Activated naive CD4-positive, alpha-beta T cell treated with Interleukin-2 at 50 U/mL for 16 hours (primary cell): ENCODE measurements at places on chromosomes 11 and 22.

GRCh38 chr11:132751516-132752250 lies 780.6 kb downstream of the OPCML start:
- no peak for DNase-seq

GRCh38 chr11:64638829-64639228 lies 47.8 kb downstream of the SLC22A12 start:
- DNase-seq: no peak

DNA sequence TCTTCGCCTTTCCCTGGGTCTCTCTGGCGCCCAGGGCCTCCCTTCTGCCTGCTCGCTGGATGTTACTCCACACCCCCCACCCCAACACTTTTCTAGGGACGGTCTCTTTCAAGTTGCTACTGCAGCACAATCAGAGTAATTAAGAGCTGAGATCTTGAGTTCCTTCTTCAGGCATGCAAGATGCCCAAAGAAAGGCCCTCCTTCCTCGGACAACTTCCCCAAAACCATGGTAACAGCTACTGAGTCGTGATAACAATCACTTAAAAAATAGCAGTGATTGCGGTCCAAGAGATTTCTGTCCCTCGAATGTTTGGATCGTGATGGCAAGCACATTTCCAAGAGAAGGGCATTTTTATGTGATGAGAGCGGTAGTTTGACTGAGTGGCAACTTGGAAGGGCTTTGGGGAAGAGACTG lies 638 bp upstream of the TENM4 start:
- no peak for DNase-seq

- no peak for DNase-seq
Observed at GRCh38 chr11:93958991-93959390, 62.2 kb upstream of the HEPHL1 start.

GRCh38 chr11:114977651-114978050 lies 299.3 kb downstream of the NXPE2 start:
- DNase-seq: no peak

DNA sequence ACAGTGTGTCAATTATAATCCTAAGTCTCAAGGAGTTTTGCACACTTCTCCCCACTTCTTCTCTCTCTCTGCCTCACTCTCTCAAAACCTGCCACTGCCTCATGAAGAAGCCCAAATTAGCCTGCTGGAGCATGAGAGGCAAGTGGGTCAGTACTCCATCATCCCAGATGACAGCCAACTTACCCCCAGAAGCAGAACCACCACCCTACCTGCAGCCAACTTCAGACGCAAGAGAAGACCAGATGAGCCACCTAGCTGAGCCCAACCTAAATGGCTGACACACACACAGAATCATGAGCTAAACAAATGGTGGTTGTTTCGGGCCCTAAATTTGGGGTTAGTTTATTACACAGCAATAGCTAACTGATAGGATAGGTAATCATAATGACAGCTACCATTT lies 61.2 kb downstream of the CD82 start:
- peak; percentile 1 for DNase-seq

DNA sequence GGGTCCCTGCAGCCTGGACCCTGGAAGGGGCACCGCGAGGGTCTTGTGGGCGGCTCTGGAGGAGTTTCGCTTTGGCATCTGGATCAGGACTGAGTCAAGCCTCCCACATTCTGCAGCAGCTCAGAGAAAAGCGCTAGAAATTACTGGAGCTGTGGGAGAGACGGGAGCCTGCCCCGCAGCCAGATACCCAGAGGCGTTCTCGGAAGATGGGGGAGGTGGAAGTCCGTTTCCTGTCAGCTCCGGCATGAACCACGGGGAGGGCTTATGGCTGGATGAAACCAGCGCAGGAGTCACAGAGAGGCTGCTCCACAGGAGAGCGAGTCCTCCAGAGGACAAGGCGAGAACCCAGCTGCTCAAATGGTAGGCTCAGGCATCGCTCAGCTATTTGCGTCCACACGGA lies 379.3 kb downstream of the OPCML start:
- no peak for DNase-seq

- no peak for DNase-seq
Observed at GRCh38 chr11:1034001-1034400, 2.5 kb downstream of the MUC6 start.

GRCh38 chr22:18023509-18024275 lies 669 bp downstream of the MICAL3 start:
- DNase-seq: peak; percentile 36

- DNase-seq: no peak
Observed at GRCh38 chr11:47641600-47642098, 710 bp downstream of the MTCH2 start.

GRCh38 chr22:29197096-29197495 lies 8.6 kb upstream of the EMID1 start:
- no peak for DNase-seq

GRCh38 chr11:33868647-33869461 lies 23.0 kb downstream of the LMO2 start:
- DNase-seq: no peak

DNA sequence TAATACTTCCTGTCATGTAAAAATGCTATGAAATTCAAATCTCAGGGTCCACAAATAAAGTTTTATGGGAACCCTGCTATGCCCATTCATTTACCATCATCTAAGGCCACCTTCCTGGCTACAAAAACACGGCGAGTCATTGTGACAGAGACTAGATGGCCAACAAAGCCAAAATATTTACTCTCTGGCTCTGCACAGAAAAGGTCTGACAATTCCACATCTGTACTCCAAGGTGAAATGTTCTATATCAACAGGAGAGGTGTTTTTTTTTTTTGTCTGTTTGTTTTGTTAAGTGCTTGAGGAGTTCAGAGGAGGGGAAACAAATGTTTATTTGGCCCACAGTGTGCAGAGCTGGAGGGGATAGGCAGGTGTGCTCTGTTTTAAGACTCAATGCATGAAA lies 18.6 kb upstream of the TMA7B start:
- no peak for DNase-seq

DNA sequence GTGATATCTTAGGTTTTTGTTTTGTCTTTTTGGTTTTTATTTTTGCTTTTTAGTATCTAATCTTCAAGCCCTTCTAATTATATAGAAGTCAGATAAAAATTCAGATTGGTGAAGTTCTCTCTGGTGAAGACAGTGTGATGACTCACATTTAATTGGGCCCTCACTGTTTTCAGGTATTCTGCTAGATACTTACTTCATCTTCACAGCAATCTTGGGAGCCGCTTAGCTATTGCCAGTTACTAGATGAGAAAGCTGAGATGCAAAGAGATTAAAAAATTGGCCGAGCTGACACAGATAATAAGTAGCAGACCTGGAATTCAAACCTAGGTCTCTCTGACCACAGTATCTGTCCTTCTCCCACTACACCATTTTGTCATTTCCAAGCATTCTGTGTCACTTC lies 75.0 kb downstream of the PPP2R1B start:
- no peak for DNase-seq

GRCh38 chr11:132999516-132999915 lies 532.8 kb downstream of the OPCML start:
- DNase-seq: no peak

- no peak for DNase-seq
Observed at GRCh38 chr11:96054870-96055705, 131.2 kb upstream of the MTMR2 start.

- no peak for DNase-seq
Observed at GRCh38 chr11:11420191-11420898, 67.3 kb upstream of the CSNK2A3 start.

DNA sequence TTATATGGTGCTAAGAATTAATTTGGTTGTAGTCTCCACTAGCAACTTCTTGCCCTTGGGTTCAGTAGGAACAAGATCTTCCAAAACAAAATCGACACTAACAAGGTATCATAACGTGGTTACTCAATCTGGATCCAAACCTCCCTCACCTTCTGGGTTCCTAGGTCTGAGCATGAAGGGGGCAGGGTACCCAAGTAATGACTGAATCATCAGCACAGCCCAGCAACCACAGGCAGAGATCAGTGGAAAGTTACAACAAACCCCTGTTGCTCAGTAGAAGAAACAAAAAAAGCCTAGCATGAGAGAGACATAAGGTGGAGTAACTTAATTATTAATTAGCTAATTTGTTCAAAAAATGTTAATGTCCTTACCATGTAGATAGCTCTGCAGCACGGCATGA lies 221.4 kb downstream of the BLID start:
- DNase-seq: no peak

DNA sequence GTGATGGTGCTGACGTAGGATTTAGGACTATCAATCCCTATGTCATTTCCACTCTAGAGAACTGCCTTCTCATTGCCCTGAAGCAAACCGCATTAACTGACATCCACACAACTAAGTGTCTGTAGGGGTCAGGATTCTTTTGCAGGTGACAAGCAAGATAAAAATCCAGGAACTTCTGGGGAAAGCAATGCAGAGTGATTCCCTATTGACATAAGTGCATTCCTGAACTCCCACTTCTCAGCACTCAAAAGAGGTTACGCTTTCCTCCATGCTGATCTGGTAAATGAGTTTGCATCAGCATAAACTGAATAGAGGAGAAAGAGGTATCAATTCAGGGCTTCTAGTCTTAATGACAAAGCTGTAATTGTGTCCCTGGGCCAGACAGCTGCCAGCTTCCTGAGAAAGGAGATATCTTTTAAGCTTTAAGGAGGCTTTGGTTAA lies 224.6 kb upstream of the ISX start:
- no peak for DNase-seq

DNA sequence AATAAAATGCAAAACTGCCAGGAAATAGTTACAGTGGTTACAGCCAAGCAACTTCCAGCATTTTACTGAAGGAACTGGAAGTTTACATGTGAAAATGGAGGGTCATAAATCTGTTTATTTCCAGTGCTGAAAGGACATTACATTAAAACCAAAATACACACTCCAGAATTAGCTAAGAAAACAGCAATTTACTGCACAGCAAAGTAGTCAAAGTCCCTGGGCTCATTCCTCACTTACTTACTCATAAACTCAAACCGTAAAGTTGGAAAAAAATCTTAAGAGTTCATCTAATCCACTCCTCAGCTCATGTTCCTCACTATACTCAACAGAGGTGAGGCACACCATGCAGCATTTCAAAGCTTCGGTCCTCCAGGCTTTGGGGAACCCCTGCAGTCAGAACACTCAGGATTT lies 17.4 kb downstream of the CTSC start:
- no peak for DNase-seq

DNA sequence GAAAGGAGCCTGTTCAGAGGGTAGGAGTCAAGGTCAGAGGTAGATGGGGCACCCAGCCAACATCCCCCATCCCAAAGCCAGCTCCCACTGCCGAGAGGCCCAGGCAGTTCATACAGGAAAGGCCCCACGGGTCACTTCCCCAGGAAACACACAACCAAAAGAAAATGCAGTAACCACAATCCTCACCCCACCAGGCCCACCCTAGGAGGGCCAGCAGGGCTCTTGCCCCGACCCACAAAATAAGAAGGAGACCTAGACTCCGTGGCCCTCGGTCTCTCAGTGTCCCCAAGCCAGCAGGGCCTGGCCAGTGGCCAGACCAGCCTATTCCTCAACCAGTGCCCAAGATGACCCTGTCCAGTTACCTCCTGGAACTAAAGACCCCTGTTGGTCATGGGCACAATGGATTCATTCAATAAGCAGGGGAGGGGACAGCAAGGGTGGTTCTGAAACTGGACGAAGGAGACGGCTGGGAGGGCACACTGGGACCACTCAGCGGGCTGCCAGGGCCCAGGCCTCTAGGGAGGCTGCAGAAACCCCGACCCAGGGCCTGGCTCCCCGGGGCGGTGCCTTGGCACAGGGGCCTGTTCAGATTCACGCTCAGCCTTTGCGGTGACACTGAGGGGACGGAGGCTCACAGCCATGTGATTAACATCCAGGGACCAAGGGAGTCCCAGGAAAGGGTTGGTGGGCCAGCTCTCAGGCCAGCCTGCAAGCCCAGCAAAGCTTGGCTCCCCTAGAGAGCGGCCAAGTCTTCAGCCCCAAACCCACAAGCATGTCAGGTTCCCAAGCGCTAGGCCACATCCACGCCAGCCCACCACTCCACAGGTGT lies 5.5 kb downstream of the RAB3IL1 start:
- DNase-seq: no peak

DNA sequence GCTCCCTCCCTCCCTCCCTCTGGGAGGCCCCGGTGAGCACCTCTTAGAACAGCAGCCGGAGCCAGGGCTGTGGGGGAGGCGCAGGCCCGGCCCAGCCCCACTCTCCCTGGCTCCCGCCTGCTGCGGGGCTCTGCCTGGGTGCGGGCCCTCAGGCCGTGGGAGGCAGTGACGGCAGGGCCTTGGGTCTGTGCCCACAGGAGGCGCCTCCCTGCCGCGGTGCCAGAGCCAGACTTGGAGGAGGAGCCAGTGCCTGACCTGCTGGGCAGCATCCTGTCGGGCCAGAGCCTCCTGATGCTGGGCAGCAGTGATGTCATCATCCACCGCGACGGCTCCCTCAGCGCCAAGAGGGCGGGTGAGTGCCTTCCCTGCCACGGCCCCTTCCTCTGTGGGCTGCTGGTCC lies 9.5 kb downstream of the IRF7 start:
- no peak for DNase-seq

- DNase-seq: peak; percentile 44
Observed at GRCh38 chr11:118230088-118230487, 5.3 kb upstream of the JAML start.

DNA sequence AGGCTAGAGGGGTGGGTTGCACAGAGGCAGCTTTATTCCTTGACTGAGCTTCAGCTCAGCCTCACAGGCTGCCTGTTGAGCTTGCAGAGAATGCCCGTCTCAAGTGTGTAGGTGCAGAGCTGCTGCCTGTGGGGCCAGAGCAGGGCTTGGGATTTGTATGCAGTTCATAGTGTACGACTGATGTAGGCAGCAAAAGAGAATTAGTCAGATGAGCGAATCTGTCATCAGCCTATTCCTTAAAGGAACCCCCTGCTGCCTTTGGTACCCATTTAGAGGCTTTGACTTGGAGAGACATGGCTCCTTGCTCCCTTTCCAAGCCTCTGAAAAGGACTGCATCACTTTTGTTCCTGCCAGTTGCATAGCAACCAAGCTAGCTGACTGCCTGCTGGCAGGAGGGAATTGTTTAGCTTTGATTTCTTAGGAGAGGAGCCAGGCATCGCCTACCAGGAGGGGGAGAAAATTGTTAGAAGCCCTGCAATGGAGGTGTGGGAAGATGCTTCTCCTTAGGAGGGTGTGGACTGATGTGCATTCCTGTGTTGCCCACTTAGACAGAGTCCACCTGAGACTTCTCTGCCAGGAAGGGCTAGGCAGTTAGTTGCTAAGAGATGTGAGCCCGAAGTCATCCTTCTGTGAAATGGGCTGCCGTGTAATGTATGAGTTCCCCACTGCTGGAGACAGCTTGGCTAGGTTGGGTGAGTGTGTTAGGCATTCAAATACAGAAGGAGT lies 10.9 kb downstream of the ACO2 start:
- DNase-seq: no peak

GRCh38 chr22:28172892-28173670 lies 254.0 kb upstream of the PITPNB start:
- DNase-seq: no peak

GRCh38 chr11:124499711-124500110 lies 43.7 kb downstream of the OR8B12 start:
- DNase-seq: no peak

DNA sequence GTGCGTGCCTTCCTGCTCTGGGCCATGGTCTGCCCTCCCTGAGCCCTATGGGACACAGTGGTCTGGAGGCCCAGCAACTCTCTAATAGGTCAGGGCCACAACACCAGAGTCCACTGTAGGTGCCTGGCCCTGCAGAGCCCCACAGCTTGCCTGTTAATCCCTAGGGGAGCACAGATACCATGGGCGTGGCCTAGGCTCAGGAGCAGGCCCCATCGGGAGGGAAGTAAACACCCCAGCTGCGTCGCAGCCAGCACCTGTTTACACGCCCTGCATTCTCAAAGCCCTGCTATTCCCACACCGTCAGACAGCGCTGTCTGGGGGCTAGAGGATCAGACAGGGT lies 2.5 kb downstream of the KCTD17 start:
- no peak for DNase-seq

- no peak for DNase-seq
Observed at GRCh38 chr22:33119044-33119443, 60.9 kb upstream of the SYN3 start.

GRCh38 chr11:20093775-20094174 lies 66.5 kb downstream of the DBX1 start:
- no peak for DNase-seq
